ENCODE measurements at places on chromosomes 1 and 21.

DNA sequence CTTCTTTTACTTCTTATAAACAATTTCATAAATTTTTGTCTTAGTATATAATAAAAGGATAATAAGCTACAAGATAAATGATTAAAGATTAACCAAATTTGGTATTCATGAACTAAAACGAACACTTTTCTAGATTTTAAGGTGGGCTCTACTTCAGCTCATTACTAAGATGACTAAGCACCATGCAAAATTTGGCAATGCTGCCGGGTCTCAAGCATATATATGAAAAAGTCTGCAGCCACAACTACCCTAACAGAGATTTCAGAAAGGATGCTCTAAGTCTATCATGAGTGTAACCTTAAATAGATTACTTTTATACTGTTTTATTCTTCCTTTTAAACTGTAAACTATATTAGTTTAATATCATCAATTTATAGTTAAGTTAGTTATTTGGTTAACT lies 47.8 kb downstream of the BRWD1 start:
- no peak for DNase-seq

GRCh38 chr1:242139442-242139841 lies 140.5 kb upstream of the MAP1LC3C start:
- no peak for DNase-seq

DNA sequence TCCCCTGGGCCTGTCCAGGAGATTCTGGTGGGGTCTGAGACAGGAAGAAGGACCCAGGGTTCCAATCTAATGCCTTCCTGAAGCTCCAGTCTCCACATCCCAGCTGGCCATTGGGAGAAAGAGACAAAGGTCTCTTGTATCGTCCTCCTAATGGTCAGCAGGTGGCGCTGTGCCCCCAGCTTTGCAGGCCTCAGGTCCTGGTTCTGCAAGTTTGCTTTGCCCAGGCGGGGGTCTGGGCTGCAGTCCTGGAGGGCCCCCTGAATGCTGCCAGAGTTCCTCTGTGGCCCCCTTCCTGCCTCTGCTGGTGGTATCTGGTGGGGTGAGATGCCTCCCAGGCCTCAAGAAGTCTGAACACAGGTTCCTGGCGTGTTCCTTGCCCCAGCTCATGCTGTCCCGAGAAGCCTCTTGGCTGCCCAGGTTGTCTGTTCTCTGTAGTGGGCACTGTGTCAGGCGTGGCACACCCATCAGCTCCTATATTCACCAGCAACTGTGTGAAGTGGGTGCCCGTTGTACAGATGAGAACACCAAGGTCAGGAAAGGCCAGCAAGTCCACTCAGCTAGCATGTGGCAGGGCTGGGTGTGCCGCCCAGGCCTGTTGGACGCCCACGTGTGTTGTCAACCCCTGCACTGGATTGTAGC lies 33.8 kb upstream of the CSF3R start:
- peak; percentile 41 for DNase-seq

DNA sequence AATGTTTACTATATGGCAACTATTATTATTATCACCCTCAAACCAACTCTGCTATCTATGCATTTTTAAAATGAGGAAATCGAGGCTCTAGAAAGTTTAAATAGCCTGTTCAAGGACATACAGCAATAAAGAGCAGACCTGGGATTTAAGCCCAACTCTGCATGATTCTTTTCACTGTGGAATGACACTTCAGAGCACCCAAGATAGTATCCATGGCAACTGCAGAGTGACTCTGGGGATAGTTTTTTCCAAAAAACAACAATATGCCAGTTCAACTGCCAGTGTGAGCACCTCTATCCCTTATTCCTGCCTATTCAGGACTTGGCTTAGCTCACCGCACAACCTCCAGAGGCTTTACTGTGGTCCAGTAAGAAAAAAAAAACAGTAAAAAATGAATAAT lies 293.9 kb downstream of the BRINP2 start:
- no peak for DNase-seq

DNA sequence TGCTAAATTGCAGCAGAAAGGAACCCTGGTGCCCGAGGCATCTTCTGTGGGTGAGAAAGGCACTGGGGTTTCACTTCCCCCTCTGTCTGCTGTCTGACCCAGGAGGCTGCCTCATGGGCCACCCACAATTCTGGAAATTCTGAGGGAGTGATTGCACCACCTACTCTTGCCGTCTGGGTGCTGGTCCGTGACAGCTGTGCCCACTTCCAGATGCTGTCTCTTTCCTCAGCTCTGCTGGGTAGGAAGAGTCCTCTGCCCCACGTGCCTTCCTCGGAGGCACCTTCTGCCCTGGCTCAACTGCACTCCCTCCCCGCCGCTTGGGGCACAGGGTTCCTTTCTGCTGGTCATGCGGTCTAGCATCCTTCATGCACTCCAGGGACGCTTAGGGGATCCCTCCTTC lies 96.3 kb downstream of the ARHGEF10L start:
- peak; percentile 71 for DNase-seq

All from globus pallidus (tissue), 1 donor.